Astrocyte (in vitro differentiated cells and primary cell): ENCODE measurements at places on chromosomes 2 and 18.

DNA sequence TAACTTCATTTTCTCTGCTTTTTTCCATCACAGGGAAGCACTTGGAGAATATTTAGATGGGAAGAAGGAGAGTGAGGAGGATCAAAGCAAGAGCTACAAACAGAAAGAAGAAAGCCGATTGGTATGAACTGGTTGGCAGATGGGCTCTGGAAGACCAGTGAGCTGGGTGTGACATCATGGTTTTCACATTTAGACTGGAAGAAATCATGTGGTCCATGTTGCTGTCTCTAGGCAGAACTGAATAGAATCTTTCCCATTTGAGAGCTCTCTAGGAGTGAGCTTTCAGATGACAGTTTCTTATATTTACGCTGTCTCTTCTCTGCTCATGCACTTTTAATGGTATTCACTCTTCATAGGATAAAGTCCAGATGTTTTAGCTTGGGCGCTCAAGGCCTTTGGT, 12.6 kb downstream of the DRC1 start:
- DNase-seq = no peak

DNA sequence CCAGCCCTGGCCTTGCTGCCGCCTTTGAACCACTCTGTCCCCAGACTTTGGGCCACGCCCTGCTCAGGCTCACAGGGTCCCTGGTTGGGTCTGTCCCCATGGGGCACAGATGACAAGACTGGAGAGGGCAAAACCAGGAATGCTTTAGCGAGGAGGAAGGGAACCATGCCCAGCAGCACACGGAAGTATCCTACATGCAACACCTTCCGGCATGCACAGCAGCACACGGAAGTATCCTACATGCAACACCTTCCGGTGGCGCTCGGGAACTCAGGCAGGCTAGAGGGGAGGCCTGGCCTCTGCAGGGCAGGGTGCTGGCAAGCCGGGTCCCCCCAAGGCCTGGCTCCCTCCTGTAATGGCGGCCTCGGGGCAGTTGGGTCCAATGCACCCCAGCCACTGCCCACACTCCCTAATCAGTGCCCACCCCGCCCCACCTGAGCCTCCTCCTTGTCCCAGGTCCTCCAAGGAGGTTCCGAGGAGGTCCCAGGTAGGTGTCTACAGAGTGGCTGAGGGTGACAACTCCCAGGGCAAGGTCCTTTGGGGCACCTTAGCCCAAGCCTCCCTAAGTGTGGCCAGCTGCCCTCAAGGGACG, 33.6 kb upstream of the SNED1 start:
- no peak for DNase-seq

DNA sequence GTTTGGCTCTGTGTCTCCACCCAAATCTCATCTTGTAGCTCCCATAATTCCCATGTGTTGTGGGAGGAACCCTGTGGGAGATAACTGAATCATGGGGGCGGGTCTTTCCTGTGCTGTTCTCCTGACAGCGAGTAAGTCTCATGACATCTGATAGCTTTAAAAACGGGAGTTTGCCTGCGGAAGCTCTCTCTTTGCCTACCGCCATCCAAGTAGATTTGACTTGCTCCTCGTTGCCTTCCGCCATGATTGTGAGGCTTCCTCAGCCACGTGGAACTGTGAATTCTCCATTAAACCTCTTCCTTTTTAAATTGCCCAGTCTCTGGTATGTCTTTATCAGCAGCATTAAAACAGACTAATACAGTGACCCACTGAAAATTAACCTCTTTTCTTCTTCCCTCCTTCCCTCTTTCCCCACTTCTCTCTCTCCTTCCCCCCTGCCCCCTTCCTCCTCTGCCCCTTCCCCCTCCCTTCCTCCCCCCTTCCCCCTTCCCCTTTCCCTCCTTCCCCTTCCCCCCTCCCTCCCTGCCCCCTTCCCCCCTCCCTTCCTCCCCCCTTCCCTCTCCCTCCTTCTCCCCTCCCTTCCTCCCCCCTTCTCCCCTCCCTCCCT, 818.8 kb downstream of the SLC4A3 start:
- DNase-seq = no peak

DNA sequence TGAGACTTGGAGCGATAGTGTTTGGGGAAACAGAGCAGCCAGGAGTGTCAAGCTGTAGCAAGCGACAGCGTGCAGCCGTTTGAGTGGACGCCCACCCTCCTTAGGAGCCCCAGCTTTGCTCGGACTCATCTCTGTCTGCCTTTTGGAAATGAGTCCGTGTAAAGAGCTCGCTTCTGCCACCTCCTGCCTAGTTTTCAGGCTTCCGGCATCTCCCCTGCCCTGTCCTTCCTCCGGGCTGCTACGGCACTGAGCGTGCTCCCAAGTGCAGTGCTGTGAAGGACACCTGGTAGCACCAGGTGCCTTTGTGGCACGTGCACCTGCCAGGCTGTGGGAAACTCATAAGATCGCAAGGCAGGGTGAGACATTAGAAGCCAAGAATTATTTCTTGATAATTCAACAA, 117.1 kb downstream of the RNF144A start:
- no peak for DNase-seq

GRCh38 chr2:25347846-25348245, 6.1 kb upstream of the DNMT3A start:
- DNase-seq = peak; percentile 41

GRCh38 chr18:66410692-66411091, 193.2 kb downstream of the CDH19 start:
- no peak for DNase-seq

DNA sequence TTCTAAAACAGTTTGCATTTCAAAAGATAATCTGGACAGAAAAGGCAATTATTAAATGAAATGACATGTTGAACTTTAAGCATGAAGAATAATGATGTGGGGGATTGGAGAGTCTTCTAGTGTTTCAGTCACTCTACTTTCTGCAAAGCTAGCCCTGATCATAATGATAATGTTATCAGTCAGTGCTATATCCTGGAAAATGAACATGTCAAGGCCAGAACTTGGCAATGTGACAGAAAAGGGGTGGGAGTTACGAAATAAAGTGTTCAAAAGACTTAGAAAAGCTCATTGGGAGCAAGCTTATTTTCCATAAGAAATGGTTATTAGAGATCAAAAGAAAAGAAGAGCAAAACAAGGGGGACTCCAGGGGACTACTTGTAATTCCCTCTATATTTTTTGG, 288.5 kb upstream of the SLC8A1 start:
- DNase-seq = no peak

DNA sequence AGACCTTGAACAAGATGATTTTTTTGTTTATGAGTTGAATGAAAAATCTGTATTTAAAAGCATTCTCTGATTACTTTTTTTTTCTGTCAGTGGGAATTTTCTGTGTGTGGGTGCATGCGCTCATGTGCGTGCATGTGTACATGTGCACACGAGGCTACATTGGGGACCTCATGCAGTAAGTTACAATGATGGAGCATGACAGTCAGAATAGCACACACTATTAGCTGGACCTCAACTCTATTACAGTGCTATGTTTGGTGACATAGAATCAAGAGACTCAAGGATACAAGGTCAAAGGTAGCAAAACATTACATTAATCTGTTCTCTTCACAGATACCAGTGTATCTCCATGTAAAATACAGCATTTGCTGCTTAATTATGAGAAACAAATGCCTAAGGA, 276.8 kb upstream of the FIGN start:
- no peak for DNase-seq

DNA sequence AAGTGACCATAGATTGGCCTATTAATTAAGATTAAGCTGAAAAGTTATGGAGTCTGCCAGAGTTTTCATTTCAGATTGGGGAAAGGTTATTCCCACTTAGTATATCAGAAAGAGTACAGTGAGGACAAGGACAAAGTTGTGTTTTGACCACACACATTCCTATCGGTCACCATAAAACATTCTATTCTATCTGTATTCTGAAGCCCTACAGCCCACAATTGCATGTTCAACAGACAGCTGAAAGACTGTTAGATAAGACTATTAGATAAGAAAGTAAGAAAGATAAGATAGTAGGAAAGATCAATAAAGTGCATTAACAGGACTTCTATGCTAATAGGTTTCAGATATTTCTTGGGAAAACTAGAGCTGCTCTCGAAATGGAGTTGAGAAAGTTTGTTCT, 26.7 kb upstream of the ACYP2 start:
- DNase-seq = peak; percentile 14

- DNase-seq = no peak
Measured at GRCh38 chr2:172106108-172106961, 3.6 kb upstream of the DLX2 start.

GRCh38 chr2:191152482-191153240, 1.9 kb upstream of the STAT4 start:
- peak; percentile 90 for DNase-seq

- no peak for DNase-seq
Measured at GRCh38 chr2:156673333-156673615, 237.1 kb downstream of the GPD2 start.

- no peak for DNase-seq
Measured at GRCh38 chr2:98148595-98149332, 61.8 kb downstream of the VWA3B start.

- peak; percentile 41 for DNase-seq
Measured at GRCh38 chr2:238505119-238505891, 78.6 kb downstream of the ASB1 start.

- no peak for DNase-seq
Measured at GRCh38 chr2:101976891-101977290, 14.9 kb upstream of the IL1R2 start.

GRCh38 chr2:227509824-227510619, 38.1 kb downstream of the AGFG1 start:
- peak; percentile 36 for DNase-seq

GRCh38 chr2:21251216-21251980, 127.6 kb downstream of the TDRD15 start:
- no peak for DNase-seq

DNA sequence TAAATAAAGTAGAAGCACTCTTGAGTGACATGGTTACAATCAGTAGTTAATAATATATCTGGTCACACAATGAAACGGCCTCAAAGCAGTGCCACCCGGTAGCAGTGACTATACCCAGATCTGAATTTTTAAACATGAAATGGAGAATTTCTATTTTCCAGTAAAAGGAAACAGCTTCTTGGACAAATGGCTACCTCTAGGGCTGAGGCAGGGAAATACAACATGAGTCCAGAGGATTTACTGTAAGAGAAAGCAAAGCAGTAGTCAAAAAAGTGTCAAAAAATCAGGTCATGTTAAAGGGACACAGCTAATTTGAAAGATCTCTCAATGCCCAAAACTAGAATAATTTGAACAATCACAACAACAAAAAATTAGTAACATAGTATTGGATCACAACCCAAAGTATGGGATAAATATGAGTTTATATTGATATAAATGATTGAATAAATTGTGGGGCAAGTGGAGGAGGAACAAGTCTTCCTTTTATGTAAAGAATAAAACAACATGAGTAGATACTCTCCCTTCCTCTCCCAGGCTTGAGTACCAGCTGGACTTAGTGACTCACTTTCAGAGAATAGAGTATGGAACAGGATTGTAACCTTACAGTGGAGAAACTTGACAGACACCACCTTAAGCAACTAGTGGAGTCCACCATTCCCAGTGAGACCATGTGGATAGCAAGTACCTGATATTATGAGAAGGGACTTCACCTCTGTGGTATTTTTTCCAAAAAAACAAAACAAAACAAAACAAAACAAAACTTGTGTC, 180.8 kb downstream of the MBD2 start:
- DNase-seq = no peak

DNA sequence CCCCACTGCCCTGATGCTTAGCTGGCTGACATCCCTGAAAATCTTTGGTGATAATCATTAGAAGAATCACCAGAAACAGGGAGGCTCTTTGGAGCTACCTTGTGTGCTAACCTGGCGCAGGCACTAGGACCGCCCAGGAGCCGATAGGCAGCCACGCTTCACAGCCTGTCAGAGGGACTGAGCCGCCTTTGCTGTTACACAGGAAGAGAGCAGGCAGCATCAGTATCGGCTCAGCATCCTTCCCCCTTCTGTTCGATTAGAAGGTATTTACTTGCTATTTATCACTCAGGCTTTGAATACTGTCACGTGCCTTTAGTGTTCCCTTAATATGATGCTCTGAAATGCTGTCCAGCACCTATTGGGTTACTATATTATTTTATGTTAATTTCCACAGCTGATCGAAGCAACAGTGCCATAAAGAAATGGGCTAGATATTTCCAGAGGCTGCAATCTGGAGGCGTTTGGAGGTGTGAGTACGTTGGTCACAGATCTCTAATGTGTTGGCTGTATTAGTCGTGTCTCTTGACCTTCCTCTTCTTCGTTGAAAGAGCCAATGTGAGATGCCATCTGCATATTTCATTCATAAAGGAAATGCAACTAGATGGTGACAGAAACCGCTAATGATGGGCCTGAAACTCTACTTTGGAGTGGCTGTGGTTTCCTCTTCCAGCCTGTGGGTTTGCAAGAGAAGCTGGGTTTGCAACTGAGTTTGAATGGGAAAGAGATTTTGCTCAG, 110.4 kb upstream of the RAB27B start:
- peak; percentile 35 for DNase-seq

DNA sequence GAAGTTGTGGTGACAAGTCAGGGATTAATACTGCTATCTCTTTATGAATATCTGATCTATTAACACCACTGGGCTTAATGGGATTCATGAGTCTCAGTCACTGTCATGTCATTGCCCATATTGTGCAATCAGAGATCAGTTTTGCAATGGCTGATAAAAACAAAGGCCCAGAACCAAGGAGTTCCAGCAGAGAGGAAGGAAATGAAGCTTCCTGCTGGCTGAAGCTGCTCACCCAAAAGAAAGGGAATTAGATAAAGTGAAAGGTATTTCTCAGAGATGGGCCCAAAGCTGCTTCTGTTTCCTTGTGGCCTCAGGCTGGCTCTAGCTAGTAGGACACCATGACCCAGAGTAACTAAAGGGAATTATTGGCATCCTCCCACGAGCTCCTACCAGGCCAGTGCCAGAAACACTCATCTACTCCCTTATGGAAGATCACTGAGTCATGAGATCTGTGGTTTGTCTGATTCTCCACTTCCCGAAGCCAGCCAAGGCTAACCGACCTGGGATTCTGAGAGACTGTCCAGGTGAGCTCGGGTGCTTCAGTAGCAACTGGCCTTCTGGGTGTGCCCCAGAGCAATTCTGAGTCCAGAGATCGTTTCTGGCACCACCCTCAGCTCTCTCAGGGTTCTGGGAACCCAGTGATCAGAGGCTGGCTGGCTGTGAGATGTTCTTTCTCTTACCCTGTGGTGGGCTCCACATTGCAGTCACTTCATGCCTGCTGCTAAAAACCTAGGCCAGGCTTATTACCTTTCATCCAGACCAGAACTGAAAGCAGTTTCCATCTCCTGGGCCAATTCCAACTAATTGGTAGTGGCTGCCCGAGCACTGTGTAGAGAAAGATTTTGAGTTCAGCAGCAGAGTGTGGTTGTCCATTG, 129.5 kb upstream of the PELI1 start:
- peak; percentile 95 for DNase-seq

GRCh38 chr2:205763708-205764211, 81.5 kb downstream of the NRP2 start:
- peak; percentile 94 for DNase-seq

- DNase-seq = no peak
Measured at GRCh38 chr2:163610817-163611556, 124.8 kb downstream of the FIGN start.

DNA sequence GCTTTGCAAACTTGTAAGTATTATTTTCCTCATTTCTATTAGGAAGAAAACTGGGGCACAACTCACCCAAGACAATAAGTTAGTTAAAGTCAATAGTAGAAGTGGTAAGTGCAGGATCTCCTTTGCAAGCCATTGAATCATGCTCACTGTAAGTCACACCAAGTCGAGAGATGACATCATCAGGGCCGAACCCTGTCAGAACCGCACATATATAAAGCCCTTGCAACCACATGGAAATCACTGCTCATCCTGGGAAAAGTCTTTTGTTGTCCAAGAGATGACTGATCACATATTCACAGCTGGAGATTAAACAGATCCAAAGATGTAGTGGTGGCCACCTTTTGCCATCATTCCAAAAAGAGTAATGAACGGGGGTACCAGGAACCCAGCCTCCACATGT, 484.8 kb upstream of the ID2 start:
- DNase-seq = peak; percentile 70

- DNase-seq = no peak
Measured at GRCh38 chr2:60472041-60472440, 81.4 kb downstream of the BCL11A start.
